ENCODE measurements at places on chromosomes 6 and 20.

DNA sequence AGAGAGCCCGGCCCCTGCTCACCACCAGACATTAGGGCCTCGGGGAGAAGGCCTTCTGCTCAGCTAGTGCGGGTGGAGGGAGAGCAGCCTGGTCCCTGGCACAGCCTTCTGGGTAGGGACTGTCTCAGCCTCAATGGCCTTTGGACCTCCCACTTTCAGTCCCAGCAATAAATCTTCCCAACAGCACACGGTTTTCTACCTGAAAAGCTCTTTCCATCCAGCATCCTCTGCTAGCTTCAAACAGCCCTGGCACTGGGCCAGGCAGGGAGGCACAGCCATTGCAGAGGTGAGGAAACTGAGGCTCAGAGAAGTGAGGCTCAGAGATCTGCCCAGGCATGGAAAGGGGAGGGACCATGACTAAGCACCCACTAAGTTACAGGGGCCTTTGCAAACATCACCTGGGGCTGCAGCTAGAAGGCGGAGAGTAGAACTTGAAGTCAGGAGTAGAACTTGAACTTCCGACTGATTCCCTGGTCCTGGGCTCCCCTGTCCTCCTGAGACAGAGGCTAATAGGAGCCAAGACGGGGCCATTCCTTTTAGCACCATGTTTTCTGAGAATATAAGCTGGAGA lies 43.9 kb upstream of the NOL4L start:
- DNase-seq, result no peak

- DNase-seq, result no peak
Observed at GRCh38 chr20:51801122-51801822, 1.0 kb downstream of the SALL4 start.

DNA sequence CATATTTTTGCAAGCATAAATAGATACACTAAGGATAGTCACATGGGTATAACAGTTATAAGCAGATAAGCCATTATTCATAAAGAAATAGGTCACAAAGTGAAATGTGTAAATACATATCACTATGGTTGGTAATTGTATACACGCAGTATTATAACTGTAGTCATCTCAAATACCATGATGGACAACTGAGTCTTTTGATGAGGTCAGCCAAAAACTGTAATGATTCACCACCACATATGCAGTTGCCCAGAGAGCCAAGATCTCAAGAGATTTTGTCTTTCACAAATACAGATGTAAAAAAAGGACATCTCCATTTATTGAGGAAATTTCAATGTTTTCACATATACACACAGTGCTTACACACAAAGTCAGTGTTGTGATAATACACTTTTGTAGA lies 28.3 kb downstream of the ZNF292 start:
- DNase-seq, result no peak

- no peak for DNase-seq
Observed at GRCh38 chr6:89965441-89966227, 71.4 kb downstream of the GJA10 start.

- DNase-seq, result no peak
Observed at GRCh38 chr20:50369225-50370035, 140.8 kb upstream of the PTPN1 start.

- DNase-seq, result no peak
Observed at GRCh38 chr6:84770521-84770920, 6.1 kb upstream of the TBX18 start.

DNA sequence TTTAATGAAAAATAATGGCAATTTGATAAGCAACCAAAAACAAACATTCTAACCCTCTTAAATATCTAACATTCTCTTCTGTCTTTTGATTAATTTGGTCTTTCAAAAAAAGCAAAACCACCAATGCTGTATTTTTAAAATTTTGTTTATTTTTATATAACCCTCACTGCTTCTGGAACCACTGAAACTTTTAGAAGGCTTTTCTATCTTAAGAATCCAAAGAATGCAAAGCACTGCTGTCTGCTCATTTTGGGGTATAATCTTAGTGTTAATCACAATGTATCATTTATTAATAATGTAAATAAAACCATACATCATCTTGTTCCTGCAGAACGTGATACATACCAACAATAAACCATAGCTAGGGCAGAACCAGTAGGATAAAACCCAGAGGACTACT lies 14.0 kb downstream of the STK38 start:
- DNase-seq, result no peak

DNA sequence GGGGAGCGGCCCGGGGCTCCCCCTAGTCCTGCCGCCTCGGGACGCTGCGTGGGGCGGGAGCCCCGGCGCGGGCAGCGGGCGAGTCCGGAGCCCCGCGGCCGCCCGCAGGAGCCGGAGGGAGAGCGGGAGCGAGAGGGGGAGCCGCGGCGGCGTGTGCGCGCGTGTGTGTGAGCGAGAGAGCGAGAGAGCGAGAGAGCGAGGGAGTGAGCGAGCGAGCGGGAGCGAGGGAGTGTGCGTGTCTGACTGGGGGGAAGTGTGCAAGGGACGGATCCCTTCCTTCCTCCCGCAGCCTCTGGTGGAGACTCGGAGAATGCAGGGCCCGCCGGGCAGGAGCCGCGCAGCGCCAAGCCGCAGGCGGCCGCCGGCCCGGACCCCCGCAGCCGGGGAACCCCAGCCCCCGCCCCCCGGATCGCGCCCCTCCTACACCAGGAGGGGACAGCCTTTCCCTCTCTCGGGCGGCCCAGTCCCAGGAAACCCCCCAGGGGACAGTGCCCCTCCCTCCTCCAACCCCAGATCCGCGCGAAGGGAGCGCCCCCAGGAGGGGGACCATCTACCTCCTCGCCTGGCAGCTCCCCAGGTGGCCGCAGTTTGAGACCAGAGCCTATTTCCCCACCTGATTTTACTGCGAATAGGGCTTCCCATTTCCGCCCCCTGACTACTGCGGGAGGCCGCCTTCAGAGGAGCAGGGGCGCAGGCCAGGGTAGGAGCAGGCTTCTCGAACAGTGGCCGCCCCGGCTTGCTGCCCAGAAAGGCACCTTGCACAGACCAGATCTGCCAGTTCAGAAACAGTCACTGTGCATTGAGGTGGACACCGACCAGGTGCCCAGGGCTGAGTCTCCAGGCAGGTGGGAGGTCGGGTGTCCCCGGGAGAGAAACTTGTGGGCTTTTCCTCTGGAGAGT lies at the start of gene CDH22:
CDH22 (minus strand) TSS at position 241 of the 900 bp plus-strand sequence. CDS start 57,204 bp downstream, outside the sequence.
- DNase-seq, result peak; percentile 78

GRCh38 chr6:99331531-99331930 lies 17.9 kb downstream of the FAXC start:
- DNase-seq, result no peak

DNA sequence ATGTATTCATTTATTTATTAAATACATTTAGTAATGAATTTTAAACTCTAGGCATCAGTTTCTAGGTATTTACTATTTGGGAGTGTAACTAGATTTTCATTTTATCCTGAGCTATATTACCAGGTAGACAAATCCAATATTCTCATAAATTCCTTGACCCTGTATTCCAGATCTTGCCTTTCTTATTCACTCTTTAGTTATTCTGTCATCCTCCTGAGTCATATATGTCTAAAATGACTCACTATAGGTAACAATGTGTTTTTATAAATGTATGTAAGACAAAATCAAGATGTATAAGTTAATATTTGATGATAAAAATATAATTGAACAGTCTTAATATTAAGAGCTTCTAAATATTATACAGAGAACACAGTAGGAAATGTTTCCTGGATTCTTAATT lies 642.1 kb upstream of the NRSN1 start:
- DNase-seq, result no peak

DNA sequence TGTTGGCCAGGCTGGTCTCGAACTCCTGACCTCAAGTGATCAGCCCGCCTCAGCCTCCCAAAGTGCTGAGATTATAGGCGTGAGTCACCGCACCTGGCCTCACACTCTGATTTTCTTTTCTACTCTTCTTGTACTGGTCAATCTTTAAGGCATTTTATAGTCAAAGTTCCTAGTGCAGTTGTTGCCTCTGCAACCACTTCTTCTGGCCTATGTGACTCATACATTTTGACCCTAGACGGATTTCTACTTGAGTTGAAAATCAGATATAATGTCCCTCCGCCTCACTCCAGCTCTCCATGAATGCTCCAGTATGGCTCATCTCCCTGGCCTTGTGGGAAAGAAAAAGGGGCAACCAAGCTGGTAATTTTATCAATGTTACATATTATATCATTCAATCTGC lies 42.4 kb downstream of the TNFRSF21 start:
- no peak for DNase-seq

DNA sequence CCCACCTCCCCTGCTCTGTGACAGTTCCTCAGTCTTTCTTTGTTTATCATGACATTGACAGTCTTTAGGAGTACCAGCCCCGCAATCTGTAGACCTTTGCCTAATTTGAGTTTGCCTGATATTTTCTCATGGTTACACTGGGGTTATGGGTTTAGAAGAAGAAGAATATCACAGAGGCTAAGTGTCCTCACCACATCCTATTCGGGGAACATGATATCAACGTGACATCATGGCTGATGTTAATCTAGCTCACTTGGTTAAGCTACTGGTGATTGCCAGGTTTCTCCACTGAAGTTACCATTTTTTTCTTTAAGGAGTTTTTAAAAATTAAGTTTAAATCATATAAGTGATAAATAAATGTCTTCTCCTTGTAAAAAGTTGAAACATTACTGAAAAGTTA lies 127.5 kb downstream of the CEP57L1 start:
- DNase-seq, result no peak

GRCh38 chr6:151137542-151137941 lies 102.2 kb upstream of the AKAP12 start:
- DNase-seq, result no peak

- no peak for DNase-seq
Observed at GRCh38 chr6:19668710-19669109, 168.5 kb upstream of the ID4 start.

GRCh38 chr6:157536223-157536545 lies 155.2 kb downstream of the ZDHHC14 start:
- no peak for DNase-seq

GRCh38 chr6:138847884-138848283 lies 52.0 kb downstream of the ECT2L start:
- DNase-seq, result no peak

- no peak for DNase-seq
Observed at GRCh38 chr6:125117818-125118217, 35.8 kb upstream of the TPD52L1 start.

DNA sequence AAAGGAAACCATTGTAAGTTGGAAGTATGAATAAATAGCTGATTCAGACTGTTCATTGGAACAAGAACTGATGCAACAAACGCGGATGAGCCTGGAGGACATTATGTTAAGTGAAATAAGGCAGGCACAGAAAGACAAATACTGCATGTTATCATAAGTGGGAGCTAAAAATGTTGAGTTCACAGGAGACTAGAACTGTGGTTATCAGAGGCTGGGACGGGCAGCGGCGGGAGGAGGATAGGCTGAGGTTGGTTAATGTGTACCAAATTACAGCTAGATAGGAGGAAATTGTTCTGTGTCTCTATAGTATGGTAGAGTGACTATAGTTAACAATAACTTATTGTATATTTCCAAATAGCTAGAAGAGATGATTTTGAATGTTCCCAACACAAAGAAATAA lies 40.8 kb downstream of the FAM229B start:
- no peak for DNase-seq

GRCh38 chr20:45479822-45480221 lies 10.3 kb downstream of the WFDC2 start:
- DNase-seq, result no peak

DNA sequence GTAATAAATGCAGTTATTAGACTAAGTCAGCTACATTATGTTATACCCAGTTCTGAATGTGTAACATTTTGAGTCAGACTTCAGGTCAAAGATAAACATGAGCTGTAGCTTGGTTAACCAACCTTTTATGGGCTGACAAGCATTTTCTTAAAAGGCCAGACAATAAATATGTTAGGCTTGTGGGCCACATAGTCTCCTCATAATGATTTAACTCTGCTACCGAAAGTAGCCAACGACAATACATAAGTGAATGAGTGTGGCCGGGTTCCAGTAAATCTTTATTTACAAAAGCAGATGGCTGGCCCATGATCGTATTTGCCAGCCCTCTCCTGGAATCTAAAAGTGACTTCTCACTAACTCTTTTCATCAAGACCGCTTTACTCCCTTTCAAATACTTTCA lies 49.9 kb downstream of the ATG5 start:
- no peak for DNase-seq

- no peak for DNase-seq
Observed at GRCh38 chr20:1779567-1779966, 115.6 kb upstream of the SIRPA start.

- DNase-seq, result no peak
Observed at GRCh38 chr6:3745566-3746118, 5.9 kb downstream of the PXDC1 start.

DNA sequence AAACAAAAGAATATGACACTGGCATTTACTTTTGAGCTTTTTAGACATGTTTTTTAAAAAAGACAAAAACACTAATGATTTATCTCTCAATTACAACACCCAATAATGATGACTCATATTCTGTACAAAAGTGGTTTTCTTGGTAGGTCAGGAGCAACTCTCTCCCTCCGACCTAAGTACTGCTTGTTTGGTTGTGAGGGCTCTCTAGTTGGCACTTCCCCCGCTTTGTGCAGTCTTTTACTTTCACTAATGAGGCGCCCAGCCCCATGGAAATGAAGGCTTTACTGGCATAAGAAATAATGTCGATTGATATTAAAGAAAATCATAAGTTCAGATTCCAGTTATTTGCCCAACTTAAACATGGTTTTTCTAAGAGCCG lies 1.3 kb downstream of the KPNA5 start:
- peak; percentile 32 for DNase-seq

- DNase-seq, result no peak
Observed at GRCh38 chr6:145544514-145544913, 190.8 kb downstream of the EPM2A start.

DNA sequence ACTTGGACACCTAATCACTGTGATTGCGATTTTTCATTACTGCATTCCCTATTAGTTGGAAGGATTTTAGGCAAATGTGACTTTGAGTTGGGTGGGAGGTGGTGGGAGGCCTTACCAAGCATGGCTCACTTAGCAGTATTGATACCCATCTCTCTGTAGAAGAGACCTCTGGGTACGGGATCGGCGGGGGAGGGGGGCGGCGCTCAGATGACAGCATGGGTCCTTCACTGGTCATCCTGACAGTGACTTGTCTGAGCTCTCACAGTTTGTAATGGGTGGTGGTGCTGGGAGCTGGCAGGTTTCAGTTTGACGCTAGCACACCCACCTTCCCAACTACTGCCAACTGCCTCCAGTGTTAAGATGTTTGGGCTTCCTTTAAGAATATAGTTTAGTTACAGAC lies 231.4 kb downstream of the ARID1B start:
- DNase-seq, result no peak

DNA sequence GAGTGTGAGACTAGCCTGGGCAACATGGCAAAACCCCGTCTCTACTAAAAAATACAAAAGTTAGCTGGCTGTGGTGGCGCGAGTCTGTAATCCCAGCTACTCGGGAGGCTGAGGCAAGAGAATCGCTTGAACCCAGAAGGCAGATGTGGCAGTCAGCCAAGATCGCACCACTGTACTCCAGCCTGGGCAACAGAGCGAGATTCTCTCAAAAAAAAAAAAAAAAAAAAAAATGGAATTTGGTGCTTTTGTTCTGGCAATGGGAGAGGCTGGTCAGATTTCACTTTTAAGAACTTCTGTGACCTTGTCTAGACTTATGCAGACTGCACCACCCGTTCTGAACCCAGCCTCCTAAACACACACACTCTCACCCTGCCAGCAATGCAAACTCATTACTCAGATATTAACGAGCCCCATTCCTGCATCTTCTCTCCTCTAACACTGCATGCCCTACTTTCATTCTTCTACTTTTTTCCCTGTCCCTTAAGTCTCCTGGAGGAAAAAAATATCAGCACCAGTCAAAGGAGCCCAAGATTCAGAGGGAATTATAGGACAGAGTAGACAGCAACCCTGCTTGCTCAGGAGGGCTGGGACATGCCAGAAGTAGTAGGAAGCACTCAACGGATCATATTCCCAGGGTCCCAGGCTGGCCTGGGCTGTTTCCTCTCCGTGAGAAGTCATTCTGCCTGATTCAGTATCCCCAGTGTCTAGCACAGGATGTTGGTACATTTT lies 4.4 kb downstream of the MOCS1 start:
- no peak for DNase-seq
